CD4-positive, alpha-beta T cell treated with Interleukin-4 for 1 hour (primary cell): ENCODE measurements at places on chromosomes 1 and 21.

GRCh38 chr1:107499139-107499744 is 358.4 kb downstream of the NTNG1 start:
- DNase-seq = no peak

GRCh38 chr1:36879613-36880012 is 154.7 kb downstream of the GRIK3 start:
- no peak for DNase-seq

DNA sequence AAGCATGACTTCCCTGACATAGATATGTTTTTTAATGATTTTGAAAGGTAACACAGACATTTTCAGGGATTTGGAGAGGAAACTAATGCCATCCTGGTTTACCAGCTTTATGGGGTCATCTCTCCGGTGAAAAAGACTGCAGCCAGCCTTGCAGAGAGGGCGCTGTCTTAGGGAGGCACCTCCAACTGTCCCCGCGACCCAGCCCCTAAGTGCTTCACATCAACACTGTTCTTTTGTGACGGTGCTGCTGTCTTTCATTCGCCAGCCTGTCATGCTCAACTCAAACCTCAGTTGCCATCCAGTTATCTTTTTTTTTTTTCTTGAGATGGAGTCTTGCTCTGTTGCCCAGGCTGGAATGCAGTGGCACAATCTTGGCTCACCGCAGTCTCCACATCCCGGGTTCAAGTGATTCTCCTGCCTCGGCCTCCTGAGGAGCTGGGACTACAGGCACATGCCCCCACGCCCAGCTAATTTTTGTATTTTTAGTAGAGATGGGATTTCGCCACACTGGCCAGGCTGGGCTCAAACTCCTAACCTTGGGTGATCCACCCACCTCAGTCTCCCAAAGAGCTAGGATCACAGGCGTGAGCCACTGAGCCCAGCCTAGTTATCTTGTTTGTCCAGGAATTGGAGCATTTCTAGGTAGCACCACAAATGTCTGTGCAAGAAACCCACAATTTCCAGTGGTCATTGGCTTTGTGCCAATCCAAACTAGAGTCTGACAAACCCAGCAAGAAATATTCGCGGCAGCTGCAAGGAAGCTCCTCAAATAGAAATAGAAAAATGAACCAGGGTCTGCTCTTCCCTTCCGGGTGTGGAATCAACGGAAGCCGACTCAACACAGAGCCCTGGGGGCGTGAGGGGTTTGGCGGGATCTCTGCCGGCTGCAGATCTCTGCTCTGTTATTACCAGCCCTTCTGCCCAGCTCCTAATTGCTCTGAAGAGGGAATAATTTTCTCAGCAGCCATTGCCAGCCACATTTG is 24.2 kb downstream of the PDE9A start:
- no peak for DNase-seq

DNA sequence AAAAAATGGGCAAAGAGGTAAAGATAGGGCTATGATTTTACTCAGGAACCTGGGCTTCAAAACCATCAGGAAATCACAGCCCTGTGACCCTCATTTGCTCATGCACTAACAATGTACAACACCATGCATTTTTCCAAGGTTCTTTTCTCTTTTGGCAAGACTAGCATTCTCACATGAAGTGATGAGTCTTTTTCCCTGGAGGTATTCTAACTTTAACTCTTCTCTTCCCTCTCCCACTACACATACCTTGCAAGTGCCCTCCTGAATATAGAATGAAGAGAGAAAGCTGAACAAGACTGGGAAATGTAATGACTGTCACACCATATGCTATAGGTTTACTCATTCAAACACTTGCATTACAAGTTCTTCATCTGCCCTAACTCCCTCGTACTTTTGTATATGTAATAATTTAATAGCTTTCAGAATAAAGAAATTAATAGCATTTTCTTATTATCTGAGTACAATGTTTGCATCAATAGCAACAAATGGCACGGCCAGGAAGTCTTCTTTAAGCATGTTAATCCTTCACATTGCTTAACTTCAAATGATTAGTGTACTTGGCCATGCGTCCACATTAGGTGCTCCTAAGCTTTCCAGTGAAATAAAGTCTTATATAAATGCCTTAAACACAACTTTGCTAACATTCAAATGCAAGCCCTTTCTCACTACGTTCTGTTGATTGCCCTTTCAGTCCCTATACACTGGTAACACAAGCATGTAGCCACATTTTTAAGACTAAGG is 1.8 kb downstream of the NIBAN1 start:
- peak; percentile 15 for DNase-seq

DNA sequence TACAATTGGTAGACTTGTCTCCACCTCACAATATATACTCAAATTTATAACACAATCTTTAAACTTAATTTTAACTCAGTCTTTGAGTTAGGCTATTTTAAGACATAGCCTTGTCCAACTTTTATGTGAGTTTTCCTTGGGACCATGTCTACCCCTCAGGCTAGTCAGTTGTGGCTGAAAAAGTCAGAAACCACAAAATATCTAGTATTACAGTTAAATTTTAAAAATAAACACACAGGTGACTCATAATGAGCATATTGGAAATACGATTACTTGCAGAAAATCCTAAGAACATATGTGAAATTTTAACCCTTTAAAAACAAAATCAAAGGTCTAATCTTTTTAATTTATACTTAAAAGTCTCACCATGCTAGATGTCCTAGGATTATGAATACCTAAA is 4.8 kb upstream of the ASB17 start:
- DNase-seq = no peak

- DNase-seq = no peak
These were observed 972 bp downstream of the PGBD2 start for GRCh38 chr1:248906753-248907661.

DNA sequence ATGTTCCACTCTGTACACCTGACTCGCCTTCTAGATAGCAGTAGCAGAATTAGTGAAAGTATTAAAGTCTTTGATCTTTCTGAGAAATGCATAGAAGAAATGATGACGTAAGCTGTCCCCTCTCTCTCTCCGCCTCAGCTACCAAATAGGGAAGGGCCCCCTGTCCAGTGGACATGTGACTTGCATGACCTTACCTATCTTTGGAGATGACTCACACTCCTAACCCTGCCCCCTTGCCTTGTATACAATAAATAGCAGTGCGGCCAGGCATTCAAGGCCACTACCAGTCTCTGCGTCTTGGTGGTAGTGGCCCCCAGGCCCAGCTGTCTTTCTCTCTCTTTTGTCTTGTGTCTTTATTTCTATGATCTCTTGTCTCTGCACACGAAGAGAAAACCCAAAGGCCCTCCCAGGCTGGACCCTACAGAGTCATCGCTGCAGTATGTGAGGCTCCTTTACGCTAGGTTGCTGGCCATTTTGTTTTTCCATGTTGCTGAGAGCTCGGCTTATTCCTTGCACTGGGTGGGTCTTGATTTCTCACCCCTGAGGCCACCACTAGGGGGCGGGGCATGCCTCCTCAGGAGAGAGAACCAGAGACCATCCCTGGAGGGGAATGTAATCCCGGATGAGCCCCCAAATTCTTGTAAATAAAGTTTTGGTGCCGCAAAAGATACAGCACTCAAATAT is 16.0 kb upstream of the ZBTB8B start:
- no peak for DNase-seq

DNA sequence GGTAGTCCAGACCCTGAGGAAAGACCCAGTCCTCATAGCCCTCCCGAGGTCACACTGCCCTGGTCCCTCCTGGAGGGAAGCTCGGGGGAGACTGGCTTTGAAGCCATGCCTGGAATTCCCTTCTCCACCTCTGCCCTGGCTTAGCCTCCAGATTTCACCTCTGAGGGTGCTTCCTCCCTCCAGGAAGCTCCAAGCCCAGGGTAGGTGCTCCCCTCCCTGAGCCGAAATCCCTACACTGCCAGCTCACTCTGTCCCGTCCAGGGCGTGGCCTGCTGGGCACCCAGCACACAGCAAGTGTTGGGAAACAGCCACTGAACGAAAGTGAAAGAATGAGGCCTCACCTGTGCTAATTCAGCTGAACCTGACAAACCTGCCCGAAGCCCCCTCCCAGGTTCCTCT is 6.0 kb upstream of the TNFRSF25 start:
- DNase-seq = no peak

DNA sequence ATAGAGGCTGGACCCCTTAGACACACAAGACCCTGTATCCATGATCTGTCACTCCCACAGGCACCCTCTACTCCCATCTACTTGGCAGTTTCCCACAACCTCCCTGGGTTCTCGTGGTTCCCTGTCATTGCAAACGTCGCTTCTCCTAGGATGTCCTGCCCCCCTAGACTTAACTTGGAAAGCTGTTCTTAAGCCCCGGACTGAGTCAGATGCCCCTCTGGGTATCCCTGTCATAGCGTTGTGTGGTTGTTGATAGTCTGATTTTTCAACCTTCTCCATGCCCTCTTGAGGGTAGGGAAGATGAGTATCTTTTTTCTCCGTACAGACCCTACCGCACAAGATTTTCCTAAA is 11.8 kb downstream of the RCC1 start:
- DNase-seq = no peak

DNA sequence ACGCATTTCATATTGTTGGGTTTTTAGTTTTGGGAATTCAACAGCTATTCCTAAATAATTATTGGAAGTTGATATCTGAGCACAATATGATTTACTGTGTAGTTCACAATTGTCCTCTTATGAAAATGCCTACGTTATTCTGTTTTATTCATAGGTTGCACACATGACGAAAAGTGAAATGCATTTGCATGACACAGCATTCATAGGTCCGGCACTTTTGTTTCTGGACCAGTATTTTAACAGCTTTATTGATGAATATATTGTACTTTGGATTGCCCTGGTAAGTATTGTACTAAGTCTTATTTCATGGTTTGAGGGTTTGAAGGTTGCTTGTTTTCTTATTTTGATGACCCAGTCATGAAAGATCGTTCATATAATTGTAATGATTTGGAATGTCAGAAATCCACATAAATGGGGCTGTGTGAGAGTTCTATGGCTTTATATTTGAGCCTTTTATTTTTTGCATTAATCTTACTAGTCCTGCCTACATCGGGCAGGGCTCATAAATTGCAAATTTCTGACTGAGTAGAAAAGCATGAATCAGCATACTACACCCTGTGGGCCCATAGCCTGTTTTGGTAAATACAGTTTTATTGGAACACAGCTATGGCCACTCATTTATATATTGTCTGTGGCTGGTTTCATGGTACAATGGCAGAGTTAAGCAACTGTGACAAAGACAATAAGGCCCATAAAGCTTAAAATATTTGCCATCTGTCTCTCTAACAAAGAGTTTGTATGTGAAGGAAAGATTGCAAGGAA is 17.0 kb downstream of the DENND2D start:
- DNase-seq = no peak

DNA sequence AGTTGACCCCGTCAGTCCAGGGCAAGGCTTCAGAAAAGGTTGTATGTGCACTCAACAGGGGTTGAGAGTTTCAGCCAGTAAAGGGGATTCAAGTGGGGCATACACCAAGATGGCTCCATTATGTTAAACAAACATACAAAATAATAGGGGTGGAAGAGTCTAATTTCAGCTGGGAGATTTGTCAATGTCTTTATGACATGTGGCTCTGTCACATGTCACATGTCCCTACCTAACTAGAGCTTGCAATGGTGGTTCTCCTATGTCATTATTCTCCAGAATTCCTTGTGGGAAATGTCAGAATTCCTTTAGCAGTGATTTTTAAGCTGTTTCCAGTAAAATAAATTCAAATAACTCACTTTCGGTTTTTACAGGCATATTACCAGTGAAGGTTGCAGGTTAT is 392.0 kb upstream of the ADGRL4 start:
- DNase-seq = no peak

GRCh38 chr21:26055841-26056264 is 114.7 kb downstream of the APP start:
- no peak for DNase-seq

- DNase-seq = no peak
These were observed 590.1 kb downstream of the LTN1 start for GRCh38 chr21:28402616-28402989.

DNA sequence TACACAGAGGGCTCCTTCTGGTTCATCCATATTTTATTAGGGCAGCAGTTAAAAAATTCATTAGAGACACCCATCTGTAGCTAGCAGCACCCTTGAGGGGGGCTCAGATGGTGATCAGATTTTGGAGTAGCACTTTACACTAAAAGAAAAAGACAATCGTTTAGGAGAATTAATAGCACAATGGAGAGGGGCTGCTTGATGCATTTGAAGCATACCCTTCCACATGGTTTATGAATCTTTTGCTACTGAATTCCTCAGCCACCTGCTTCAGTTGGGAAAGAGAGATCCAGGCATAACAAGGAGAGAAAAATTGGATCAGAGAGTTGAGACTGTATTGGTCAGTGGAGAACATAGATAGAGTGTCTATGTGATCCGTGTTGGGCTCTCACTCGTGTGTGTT is 54.4 kb downstream of the DISC1 start:
- no peak for DNase-seq

DNA sequence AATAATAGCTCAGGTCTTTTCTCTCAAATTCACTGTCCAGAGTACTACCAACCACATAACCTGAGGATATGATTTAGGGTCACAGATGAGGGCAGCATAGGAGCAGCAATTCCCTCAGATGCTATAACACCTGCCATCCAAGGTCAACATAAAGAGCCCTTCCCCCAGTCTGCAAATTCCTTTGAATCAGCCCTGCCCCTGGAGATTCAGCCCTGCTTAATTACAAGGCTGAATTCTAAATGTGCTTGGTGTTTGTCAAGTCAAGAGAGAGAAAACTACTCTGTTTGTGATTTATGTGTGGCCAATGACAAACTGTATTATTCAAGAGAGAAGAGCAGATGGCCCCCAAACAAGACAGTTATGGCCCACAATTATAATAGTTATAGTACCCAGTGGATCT is 195.7 kb upstream of the ADGRL2 start:
- DNase-seq = no peak

- DNase-seq = no peak
These were observed 16.6 kb downstream of the AGO3 start for GRCh38 chr1:35947547-35947946.

GRCh38 chr1:192954705-192955265 is 104.4 kb downstream of the UCHL5 start:
- DNase-seq = peak; percentile 76

DNA sequence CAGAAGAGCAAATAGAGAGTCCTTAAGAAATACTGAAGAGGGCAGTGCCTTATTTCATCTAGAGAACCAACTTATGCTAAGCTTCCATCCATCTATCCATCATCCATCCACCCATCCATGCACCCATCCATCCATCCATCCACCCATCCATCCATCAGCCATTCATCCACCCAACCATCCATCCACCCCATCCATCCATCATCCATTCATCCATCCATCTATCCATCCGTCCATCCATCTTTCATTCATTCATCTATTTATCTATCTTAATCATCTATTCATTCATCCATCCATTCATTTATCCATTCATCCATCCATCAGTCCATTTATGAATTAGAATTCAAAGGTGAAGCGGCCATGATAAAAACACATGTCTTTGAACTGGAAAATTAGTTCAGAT is 171.5 kb upstream of the FMN2 start:
- no peak for DNase-seq

GRCh38 chr1:228917755-228918154 is 182.5 kb downstream of the RHOU start:
- no peak for DNase-seq

- DNase-seq = no peak
These were observed 42.1 kb downstream of the TRIM33 start for GRCh38 chr1:114468710-114469468.
